SJSA1 (cell line): ENCODE measurements at places on chromosomes 7 and 10. TPM values are rescaled to one million over a fixed set of nuclear protein-coding genes. Genes with fewer than 3 reads are reported as not detected.

- no peak for DNase-seq
These were observed 93.2 kb upstream of the KIF5B start for GRCh38 chr10:32149252-32149955.

DNA sequence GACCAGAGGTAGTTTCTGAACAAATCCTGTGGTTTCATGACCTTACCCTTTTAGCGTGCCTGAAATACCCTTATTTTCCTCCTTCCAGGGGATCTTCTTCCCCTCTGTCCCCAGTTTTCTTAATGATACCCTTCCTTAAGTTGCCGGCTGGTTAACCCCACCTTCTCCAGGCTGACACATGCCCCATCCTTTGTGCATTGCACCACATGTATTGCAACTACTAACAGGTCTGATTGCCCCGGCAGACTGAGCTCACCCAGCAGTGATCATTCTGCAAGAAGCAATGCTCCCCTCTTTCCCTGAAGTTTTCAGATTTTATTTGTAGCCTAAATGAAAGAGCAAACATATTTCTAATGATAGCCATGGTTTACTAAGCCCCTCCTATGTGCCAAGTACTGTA lies 108.2 kb downstream of the HIP1 start:
- no peak for DNase-seq

DNA sequence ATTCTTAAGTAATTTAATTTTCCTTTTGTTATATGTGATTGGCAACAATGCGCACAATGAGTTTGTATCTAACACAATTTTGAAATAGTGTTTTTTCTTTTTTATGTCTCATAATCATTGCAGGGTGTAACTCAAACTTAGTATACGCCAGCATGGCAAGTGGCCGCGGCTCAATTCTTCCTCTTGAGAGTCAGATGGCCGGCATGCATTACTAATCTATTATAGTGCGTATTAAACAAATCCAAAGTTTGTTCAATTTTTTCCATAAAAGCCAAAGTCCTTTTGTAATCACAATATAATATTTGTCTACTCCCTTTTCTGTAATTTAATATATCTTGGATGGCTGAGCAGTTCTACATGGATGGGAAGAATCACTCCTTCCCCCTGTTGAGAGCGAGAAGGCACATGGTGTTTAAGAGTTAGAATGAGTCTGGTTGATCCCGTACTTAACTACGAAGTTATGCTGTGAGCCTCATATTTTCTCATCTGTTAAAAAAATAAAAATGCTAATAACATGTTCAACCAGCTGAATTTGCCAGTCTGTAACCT lies 12.7 kb downstream of the EPDR1 start:
- no peak for DNase-seq

GRCh38 chr7:35825974-35826373 lies 25.1 kb downstream of the SEPTIN7 start:
- no peak for DNase-seq

GRCh38 chr7:117872561-117873309 lies 506 bp downstream of the CTTNBP2 start:
- DNase-seq = peak; percentile 5

- peak; percentile 78 for DNase-seq
These were observed 93.4 kb downstream of the AVL9 start for GRCh38 chr7:32588657-32589056.

DNA sequence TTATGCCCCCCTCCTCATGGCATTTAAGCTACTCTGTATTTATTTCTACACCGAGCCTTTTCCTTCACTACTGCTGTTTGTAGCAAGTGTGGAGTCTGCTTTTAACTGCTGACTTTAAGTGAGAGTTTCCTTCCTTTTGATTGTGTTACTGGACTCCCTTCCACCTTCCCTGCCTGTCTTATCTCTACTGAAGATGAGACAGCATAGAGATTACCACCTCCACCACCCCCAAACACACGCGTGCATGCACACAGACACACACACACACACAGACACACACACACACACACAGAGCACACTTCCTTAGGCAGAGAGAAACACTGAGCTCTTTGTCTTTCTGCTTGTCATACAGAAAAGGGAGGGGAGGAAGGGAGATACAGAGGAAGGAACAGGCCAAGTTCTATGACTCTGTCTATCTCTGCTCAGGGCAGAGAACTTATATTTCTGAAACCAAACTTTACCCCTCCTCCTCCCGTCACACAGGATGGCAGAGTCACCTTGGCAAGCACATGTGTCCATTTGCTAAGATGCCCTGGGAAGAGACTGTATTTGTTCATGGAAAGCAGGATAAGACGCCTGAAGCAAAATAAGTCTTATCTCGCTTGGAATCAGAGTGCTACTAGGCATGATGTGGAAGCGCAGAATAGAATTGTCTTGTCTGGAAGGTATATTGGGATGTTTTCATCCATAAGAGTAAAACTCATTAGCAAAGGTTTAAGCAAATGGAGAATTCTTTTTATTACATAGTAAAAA lies 81.8 kb upstream of the CAV2 start:
- no peak for DNase-seq

GRCh38 chr10:121494296-121494695 lies 103.9 kb downstream of the FGFR2 start:
- no peak for DNase-seq

- no peak for DNase-seq
These were observed 22.8 kb upstream of the LANCL2 start for GRCh38 chr7:55342216-55342871.

DNA sequence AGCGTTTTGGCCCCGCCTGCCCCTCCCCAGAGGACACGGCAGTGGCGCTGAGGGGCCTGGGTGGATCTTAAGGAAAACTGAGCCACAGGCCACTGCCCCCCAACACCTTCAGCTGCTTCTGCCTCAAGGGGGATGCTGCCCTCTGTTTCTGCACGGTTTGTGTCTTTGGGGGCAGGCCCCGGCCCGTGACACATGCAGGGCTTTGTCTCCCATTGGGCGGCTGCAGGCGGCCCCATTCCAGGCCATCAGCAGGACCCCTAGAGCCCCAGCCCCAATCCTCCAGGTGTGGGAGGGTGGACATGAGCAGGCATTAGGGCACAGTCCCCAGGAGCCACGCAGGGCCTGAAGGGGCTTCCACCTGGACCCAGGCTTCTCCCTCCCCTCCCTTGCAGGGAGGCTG lies 25.3 kb upstream of the PPP2R2D start:
- no peak for DNase-seq

- DNase-seq = no peak
These were observed 143.5 kb downstream of the KIAA1217 start for GRCh38 chr10:24352399-24352798.

- DNase-seq = no peak
These were observed 40.3 kb downstream of the AGAP3 start for GRCh38 chr7:151126491-151127137.

DNA sequence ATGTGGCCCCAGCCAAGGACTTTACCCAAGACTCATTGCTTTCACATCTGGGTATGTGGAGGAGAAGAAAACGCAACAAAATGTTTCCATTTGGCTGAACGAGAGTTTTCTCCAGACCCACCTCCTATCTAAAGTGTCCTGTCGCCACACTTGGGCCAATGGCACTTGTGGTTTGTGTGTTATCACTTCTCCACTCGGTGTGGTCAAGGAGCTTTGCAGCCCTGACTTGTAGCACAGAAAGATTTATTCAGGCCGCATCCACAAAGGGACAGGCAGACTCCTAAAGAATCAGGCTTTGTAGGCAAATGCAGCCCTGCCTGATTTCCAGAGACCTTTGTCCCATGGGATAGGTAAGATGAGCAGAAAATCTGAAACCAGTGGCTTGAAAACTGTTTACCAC lies 12.8 kb upstream of the LRRC4 start:
- no peak for DNase-seq

- DNase-seq = no peak
These were observed 20.0 kb downstream of the ABCB1 start for GRCh38 chr7:87580636-87581035.

DNA sequence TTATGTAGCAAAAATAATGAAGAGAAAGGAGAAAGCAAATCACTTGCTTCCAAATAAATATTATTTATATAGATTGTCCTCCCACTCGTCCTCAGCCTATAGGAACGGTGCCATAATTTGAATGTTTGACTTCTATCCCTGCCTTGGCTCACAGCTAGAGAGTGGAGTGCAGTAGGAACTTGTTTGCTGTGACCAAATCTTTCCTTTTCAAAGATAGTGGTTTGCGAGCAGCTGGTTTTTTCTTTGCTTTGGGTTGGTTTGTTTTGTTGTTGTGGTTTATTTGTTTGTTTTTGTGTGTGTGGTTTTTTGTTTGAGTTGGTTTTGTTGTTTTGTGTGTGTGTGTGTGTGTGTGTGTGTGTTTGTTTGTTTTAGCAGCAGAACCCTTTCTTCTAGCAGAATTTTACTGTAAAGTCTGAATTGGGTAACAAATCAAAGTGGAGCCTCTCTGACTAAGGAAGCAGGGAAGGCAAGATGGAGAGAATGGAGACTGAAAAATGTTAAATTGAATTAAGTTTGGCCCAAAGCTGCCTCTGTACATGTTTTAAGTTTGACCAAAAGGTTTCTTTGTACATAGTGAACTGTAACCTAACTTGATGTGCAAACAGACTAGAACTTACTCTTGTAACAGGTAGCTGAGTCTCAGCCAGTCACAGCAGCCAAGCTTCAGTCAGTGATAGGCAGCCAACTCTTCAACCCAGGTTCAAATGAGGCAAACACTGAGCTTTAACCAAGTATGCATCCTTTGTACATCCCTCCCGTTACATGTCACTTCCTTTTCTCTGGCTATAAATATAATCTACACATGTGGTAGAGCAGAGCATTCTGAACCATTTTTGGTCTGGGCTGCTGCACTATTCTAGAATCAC lies 149.5 kb upstream of the LRGUK start:
- no peak for DNase-seq

- DNase-seq = peak; percentile 30
These were observed 43.4 kb downstream of the ADCYAP1R1 start for GRCh38 chr7:31095286-31096197.

GRCh38 chr10:112126901-112127300 lies 56.7 kb downstream of the GPAM start:
- DNase-seq = no peak

DNA sequence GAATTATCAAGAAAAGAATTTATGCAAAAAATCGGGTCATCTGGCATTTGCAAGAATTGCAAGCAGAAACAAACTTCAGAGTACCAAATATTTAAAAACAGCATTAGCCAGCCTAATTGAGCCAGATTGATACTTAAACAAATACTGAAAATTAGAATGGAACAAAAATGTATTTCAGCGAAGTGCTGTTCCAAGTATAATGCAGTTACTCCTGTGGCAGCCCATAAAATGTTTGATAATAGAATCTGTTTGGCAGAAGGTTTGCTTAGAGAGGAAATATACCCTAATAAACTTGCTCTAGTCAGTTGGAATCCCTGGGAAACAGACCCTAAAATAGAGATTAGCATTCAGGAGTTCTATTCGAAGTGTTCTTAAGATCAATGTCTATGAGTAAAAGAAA lies 835.1 kb upstream of the MBL2 start:
- no peak for DNase-seq

GRCh38 chr10:86687750-86688149 lies 19.4 kb downstream of the LDB3 start:
- DNase-seq = peak; percentile 67

DNA sequence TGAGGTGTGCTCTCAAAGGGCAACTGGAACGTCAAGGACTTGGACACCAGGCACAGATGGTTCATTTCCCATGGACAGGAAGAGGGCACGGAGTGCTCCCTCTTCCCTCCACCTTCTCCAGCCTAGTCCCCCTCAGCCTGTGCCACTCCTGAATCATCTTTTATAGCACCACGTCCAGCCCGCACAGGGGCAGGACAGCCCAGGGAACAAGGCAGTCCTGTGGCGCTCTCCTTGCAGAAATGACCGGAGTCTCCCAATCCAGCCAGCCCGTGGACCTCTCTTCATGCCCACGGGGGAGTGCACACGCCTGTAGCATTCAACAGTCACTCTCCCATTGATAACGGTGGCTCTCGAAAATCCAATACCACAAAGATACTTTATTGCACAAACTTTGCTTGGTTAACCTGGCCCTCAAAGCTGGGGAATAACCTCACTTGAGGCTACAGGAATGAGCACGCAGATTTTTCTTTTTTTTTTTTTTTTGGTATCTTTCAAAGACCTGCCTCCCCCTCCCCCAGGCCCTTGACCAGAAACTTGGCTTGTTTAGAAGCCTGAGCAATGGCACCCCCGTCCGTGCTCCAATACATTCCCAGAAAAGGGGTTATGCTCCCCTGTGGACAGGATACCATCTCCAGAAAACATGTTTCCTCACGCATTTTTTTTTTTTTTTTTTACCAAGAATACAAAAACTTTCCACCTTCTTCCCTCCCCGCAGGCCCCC lies 733 bp downstream of the PRKCQ start:
- no peak for DNase-seq

Gene OLAH
- total RNA-seq = 1.4 and 2.1 TPM in 2 replicates

Gene EDRF1
- total RNA-seq = 25.5 and 32.8 TPM in 2 replicates

Gene TMEM254
- 0.25 and 9.0 TPM in 2 replicates for total RNA-seq

Gene ATOH7
- total RNA-seq = not detected in 2 replicates

Gene GLI3
- 0.91 and 1.7 TPM in 2 replicates for total RNA-seq

Gene RBP3
- total RNA-seq = not detected in 2 replicates

Gene CALHM1
- total RNA-seq = not detected in 2 replicates

Gene CCDC186
- 7.7 and 11.9 TPM in 2 replicates for total RNA-seq

Gene LRRC27
- total RNA-seq = 3.7 and 3.8 TPM in 2 replicates

Gene LIPJ
- not detected in 2 replicates for total RNA-seq

Gene HELLS
- total RNA-seq = 150 and 162 TPM in 2 replicates

Gene FGFBP3
- total RNA-seq = not detected in 2 replicates
